Activated CD4-positive, alpha-beta T cell treated with anti-CD3 and anti-CD28 coated beads, Interleukin-2, amount 50 U/mL, for 4 hours (primary cell): ENCODE measurements at places on chromosomes 4 and X.

DNA sequence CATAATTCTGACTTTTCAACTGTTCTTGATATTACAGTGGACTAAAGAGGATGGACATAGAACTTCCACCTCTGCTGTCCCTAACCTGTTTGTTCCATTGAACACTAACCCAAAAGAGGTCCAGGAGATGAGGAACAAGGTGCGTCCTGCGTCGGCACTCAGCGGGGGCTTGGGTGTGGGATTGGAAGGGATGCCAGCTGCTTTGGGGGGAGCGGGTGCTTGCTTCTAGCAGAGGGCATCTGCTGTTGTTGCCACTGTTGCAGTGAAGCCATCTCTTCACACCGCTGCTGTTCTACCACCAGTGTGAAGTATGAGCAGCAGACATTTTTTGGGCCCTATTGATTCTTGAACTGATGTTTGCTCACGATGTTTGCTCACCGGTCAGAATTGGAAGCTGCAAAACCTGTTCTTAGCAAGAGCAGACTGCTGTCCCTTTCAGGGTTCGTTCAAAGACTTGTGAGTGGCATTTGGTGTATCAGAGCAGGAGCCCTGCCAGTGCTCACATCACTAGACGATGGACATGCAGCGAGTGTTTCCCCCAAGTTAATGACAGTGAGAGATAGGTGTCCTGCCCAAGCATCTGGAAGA lies 55.4 kb downstream of the NOP14 start:
- no peak for DNase-seq

GRCh38 chr4:68905939-68906779 lies 45.4 kb downstream of the UGT2A3 start:
- DNase-seq, result no peak

DNA sequence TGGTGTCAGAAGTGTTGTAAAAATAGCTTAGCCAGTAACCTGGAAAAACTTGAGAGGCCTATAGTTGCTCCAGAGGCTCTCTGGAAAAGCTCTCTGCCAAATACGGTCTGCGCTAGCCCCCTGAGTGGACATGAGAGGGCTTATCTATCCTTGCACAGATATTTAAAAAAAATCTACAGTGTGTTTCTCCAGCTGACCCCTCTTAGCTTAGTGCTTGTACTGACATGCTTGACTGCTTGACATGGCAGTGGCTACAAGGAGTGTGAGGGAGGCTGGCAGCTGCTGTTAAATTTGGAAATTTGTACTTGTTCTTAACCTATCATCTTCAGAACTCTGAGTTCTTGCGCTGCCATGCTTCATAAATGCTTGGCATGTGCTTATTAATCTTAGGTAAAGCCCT lies 229.2 kb downstream of the RBMX2 start:
- no peak for DNase-seq

DNA sequence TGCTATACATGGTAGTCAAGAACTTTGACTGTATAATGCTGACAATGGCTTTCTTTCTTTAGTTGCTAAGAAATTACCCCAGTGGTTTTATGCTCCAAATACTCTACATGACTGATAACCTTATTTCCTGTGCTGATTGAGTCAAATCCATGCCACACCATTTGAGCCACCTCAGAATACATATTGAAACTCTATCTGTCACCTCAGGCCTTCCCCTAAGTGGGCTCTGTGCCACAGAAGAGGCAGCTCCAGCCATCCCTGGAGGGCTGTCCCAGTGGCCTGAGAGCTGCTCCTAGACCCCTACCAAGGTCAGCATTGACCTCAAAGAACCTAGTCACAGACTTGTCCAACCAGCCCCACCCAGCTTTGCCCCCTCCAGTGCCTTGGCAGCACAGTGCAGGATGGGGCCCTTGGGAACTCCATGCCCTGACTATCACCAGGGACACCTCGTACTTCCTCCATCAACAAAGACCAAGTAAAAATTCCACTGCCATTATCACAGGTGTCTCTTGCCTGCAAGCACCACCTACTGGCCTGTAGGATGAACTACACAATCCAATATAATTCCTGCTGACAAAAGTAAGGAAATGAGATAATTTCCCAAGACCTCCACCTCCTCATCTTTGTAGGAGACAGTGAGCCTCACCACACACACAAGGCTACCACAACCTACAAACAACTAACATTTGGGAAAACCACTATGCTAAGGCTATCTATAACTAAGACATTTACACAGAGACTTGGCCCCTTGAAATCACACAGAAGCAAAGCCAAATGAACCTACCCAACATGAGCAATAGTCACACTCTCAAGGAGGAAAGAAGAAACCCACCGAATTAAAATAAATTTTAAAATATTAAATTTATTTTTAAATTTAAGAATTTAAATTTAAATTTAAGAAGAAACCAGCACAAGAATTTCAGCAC lies 239.9 kb downstream of the NKX6-1 start:
- no peak for DNase-seq

DNA sequence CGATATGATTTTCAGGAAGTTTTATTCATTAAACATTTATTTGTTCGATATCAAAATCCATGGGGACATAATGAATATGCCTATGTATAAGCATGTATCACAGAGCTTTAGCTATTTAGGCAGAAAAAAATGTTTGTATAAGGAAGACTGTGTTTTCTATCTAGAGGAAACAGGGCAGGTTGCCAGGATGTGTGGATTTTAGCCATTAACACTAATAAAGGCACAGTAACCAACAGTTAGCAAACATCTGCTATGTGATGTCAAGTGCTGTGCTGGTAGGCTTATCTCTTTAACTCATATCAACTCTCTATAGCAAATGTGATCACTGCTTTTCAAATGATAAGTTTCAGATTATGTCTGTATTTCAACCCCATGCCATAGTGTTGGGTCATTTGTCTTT lies 708.9 kb upstream of the HS3ST1 start:
- no peak for DNase-seq
